Kidney capillary endothelial cell (primary cell): ENCODE measurements at places on chromosomes 2 and 18.

DNA sequence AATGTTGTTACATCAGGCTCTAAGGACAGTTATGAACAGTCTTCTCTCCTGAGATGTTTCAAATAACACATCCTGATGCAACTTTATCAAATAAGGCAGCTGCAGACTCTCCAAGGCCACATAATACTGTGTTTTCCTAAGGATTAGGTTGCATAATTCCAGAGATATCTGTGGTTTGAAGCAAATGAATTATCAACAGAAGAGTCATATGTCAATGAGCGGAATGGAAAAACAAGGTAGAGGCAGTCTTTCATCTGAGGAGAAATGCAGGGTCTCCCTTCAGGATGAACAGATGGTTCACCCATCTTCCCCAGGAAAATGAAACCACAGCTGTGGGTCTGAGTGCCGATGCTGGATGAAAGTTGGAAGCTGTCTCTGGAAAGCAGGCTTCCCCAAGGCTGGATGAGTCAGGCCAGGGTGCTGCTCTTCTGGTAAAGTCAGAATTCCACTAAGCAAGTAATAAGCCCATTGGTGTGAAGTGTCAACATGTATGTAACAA lies 22.2 kb downstream of the LYG1 start:
- no peak for DNase-seq

- no peak for DNase-seq
These were observed 26.4 kb upstream of the COPS8 start for GRCh38 chr2:237059155-237059875.

DNA sequence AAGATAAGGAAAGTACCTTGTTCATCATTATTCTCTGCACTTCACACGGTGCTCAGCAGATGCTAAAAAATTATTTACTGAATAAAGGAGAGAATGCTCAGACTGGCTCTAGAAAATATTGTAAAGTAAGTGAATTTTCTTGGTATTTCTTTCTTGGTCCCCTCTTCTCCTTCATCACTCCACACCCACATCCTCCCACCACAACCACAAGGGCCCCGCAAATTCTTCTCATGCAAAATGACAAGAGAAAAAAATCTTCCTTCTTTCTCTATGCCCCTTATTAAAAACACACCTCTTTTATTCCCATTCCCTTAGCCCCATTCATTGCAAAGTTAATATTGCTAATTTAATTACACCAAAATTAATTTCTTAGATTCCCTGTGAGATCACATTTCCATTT lies 74.2 kb upstream of the NEDD4L start:
- DNase-seq, result no peak

DNA sequence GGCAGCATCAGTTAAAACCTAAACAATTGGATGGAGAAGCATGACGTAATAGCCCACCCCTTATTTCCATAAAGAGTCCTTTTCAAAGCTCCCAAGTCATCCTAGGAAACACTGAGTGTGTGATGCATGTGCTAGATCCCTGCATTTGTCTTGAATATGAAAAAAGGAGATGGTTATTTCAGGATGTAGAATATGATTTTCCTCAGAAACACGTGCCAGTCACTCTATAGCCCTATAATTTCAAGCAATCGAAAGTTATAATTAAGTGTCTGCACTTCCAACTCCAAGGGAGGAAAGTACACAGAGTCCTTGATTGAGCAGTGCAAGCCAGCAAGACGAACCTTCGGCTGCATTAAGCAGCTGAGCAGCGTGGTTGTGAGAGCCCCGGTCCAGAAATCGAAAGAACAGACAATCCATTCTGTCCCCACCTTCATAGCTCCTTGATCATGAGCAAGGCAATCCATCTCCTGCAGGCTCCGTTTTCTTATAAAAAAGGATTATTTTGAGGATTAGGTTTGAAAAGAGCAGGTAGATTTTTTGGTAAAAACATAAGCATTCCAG lies 287.7 kb downstream of the FBXO15 start:
- DNase-seq, result no peak

DNA sequence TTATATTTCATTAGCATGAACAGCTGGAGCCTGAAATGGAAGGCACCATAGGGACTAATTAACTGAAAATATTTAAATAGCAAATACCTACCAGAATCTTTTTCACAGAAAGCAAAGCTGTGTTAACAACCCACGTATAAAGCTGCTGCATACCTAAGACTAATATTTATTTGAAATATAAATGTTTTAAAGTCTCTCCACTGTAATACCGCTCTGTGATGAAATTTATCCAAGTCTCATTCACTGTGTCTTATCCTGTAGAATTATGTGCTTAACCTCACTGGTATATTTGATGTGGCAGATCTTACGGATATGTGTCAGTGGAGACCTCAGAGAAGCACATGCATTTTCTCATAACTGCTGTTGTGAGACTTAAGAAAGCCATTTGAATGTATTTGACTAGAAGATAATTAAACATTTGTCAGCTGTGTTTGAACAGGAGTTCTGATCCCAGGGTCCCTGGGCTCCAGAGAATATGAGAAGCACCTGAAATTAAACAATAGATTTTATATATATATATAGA lies 373.3 kb downstream of the ZNF804A start:
- no peak for DNase-seq

DNA sequence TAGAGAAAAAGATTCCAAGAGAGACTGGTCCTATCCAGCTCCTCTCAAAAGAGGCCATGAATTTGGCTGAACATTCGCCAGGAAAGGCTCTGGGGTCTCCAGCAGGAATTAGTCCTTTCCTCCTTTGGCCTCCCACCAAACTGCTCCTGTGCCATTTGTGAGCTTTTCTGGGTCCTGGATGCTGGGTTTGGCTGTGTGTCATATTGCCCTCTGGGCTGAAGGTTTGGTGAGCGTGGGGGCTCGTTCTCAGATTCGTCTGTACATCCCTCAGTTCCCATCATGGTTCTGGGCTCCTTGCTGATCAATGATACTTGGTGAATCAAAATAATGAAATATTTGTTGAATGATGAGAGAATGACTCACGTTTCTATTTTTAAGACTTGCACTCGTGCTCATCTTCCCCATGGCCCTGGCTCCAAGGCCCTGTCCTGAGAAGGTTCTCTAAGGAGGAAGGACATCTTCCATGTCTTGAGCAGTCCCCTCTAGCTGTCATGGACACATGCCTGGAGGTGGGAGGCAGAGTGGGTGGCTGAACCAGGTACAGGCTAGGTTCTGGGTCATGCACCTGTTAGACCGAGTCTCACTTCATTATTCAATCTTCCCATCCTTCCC lies 47.8 kb upstream of the RHOB start:
- DNase-seq, result no peak

DNA sequence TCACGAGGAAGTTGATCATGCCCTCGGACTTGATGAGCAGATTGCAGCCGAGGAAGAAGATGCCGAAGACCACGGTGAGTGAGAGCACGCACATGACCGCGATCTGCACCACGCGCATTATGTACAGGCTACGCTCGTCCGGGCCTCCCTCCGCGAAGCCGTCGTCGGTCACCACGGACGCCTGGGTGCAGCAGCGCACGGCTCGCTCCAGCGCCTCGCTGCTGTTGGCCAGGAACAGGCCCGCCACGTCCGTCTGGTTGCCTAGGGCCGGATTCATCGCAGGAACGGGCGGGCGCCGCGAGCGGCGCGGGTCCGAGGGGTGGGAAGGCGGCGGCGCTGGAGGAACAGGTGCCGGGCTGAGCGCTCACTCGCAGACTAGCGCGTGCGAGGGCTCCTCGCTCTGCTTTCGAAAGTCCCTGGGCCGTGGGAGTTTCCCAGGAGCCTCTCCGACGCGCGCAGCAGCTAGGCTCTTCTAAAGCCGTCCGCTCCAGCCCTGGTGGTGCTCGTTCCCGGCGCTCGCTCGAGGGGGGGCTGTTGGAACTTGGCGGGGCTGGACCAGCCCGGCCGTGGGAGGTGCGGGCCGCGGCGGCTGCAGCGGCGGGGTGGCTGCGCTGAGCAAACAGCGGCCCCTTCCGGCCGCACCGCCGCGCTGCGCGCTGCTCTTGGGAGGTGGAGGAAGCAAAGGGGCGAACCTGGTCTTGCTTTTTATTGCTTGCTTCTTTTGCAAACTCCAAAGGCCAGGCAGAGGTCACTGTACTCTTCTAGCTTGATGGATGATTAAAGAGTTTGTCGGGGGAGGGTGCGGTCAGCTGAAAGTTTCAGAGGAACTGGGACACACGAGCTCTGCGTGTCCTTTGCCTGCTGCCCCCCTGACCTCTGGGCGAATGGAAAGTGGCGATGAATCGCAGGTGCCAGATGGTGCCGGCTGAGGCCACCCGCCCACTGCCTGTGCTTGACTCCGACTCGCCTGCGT lies at the start of gene RPRM:
TSS of gene RPRM (minus strand) at position 474 of the 973 bp plus-strand sequence. CDS start at position 277, 197 bp downstream.
- peak; percentile 60 for DNase-seq

- no peak for DNase-seq
These were observed 159.6 kb upstream of the TPO start for GRCh38 chr2:1253629-1254028.

DNA sequence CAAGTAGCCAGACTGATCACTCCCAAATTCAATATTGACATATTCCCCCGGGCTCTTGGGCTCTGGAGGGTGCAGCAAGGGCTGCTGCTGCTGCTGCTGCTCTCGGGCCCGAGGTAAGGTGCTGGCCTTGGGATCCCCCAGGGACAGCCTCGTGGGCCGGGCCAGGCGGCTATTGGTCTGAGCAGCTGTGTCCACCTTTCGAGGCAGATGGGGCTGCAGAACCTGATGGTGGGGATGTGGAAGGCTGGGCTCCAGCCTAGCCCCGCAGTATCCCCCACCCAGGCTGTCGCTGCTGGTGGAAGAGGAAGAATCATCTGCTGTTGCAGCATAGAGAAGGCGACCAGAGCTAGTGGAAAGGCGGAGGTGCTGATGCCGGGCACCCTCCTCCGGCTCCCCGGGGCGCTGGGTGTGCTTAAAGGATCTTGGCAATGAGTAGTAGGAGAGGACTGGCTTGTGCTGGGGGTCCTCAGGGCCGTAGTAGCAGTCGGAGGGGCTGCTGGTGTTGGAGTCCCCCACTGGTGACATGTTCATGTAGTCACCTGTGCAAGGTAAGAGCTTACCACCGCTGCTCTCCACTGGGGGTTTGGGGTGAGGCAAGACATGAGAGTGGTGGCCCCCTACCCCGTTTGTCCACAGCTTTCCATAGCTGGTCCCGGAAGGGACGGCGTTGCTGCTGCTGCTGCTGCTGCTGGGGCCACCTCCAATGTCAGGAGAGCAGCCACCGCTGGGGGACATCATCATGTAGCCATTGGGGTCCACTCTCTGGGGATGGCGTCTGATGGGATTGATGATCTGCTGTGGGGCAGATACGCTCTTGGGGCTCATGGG lies 3.4 kb downstream of the IRS1 start:
- DNase-seq, result no peak

- no peak for DNase-seq
These were observed 72.4 kb downstream of the CERS6 start for GRCh38 chr2:168528469-168528868.

DNA sequence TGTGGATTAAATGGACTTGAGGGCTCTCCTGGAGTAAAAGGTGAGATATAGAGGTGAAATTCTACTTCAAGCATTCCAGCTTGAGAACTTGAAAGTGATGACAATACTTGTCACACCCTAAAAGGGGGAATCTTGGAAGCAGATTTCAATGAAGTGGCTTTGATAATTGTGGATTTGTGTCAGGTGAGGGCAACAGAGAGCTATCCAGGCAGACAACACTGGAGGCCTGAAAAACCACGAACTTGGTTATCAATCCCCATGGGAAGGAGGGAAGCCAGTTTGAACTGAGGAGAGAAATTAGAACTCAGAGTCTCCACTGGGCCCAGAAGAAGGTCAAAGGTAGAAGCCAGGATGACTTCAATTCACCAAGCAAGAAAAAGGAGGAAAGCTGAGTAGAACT lies 263.9 kb downstream of the FIGN start:
- no peak for DNase-seq

DNA sequence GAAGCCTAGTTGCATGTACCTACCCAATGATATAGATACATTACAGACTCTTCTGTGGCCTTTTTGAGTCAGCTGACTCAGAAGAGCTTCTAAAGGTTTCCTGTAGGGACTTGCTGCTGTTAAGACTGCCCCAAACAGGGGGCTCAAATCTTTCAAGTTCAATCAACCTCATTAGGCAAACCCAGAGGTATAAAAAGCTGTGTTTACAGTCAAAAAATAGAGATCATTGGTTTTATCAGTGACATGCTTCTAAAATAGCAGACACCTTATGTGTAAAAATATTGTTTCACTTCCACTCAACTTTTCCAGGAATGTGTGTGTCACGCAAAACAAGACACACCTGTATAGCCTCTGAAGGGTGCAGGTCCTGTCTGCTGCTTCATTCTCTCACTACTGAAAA lies 624.3 kb upstream of the FANCL start:
- no peak for DNase-seq

- DNase-seq, result no peak
These were observed 99.6 kb upstream of the ATP8B1 start for GRCh38 chr18:57902721-57903120.

- no peak for DNase-seq
These were observed 182.6 kb downstream of the DCDC2C start for GRCh38 chr2:3885629-3886628.

GRCh38 chr2:132671151-132671835 lies 1.3 kb upstream of the LYPD1 start:
- peak; percentile 67 for DNase-seq

- no peak for DNase-seq
These were observed 403 bp downstream of the TMEM127 start for GRCh38 chr2:96265349-96265839.

DNA sequence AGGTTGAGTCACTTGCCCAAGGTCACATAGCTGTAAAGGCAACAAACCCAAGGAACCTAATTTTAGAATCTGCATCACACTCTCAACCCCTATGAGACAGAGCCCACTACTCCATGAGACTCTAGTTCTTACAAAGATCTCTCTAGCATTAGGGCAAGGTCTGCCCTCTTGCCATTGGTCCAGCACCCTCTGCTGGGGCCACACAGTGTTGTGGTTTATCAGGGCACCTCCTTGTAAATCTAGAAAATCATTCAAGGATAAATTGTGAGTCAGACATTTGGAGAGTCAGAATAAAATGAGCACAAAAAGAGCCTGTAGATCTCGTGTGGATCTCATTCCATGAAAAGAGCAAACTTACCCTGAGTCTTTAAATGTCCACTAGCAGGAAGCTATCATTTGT lies 91.2 kb downstream of the SLC8A1 start:
- no peak for DNase-seq

DNA sequence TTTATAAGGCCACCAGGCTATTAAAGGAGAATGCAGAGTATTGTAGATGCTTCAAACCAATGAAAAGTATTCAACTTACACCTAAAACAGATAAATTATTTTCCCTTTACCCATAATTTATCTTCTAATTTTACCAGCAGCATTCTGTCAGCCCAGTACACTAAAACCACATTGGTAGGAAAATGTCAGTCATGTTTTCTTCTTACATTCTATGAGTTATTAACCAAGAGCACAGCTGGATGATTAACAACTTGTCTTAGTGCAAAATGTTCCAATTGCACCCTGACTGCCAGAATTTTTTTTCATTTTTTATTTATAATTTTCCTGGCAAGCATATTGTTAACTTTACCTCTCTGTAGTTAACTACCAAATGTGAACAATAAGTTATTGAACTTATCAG lies 79.0 kb upstream of the WDR75 start:
- DNase-seq, result no peak

- DNase-seq, result no peak
These were observed 8.3 kb downstream of the WNT6 start for GRCh38 chr2:218867900-218868299.

- no peak for DNase-seq
These were observed 1.8 kb downstream of the DCC start for GRCh38 chr18:52341608-52342381.
